ENCODE measurements at places on chromosomes 6 and 20.

GRCh38 chr6:55568808-55569439 is 10.1 kb downstream of the HMGCLL1 start:
- no peak for DNase-seq

DNA sequence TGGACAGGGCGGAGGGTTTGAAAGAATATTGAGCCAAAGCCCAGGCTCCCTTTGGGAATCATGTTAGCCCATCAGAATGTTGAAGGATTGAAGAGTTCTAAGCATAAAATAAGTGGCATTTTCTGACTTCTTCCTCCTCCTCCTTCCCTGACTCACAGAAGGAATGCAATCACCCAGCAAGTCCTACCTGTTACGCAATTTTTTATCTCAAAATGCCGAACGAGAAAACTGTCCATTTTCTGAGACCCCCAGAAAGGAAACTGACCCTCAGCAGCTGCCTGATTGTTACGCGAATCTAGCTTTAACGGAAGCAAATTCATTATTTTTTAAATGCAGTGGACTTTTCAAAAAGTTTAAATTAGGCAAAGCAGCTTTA is 4.7 kb upstream of the DNAJC5 start:
- DNase-seq: no peak

GRCh38 chr6:12246900-12247299 is 43.3 kb upstream of the EDN1 start:
- DNase-seq: no peak

GRCh38 chr6:24859608-24860200 is 61.0 kb upstream of the ARMH2 start:
- no peak for DNase-seq

GRCh38 chr20:31515072-31515774 is 981 bp downstream of the HM13 start:
- DNase-seq: no peak

DNA sequence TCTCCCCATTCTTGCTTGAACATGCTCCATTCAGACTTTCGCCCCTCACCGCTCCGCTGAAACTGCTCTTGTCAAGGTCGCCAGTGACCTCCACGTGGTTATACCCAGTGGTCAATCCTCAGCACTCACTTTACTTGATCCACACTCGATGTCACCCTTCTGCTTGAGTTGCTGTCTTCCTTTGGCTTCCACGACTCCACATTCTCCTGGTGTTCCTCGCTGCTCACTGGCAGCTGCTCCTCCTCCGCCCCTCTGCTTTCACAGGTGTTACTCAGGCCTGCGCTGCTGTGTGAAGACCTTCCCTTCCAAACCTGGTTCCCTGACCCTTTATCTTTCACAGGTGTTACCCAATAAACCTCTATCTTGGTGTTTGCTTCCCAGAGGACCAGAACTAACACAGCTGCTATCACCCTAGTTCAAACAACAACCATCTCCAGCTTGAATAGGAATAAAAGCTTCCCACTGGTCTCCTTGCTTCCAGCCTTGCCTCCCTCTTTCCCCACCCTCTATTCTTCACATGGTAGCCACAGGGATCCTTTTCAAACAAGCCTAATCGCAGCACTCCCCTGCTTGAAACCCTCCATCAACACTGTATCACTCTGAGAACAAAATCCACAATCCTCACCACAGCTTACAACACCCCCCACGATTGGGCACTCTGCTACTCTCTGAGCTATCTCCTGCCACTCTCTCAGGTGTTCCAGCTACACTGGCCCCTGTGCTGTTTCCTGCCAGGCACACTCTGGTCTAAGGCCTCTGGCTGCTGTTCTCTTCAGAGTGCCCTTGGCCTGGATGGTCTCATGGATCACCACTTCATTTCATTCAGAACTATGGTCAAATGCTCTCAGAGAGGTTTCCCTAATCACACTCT is 10.7 kb downstream of the PPIL1 start:
- DNase-seq: peak; percentile 15

GRCh38 chr6:141152951-141153350 is 979.8 kb upstream of the GJE1 start:
- no peak for DNase-seq

- no peak for DNase-seq
Measured at GRCh38 chr6:89685311-89685710, 46.8 kb upstream of the LYRM2 start.

DNA sequence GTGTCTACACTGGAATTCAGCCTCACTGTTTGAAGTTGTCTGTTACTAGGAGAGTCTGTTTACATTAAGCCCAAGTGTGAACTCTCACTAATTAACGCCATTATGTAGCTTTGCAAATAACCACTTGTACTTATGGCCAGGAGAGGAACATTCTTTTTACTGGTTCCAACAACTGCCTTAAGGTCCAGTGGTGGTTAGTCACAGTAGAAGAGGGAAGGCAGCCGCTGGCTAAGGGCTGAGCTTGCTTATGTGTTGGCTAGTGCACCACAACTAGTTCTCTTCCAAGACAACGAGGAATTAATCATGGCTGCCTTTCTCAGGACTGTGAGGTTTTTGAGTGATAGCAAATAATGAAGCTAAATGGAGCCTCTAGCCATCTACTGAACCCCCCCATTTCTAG is 14.9 kb upstream of the SLC22A23 start:
- no peak for DNase-seq

GRCh38 chr6:13412639-13413465 is 74.5 kb downstream of the GFOD1 start:
- DNase-seq: no peak

- no peak for DNase-seq
Measured at GRCh38 chr6:13515912-13516311, 28.5 kb upstream of the GFOD1 start.

GRCh38 chr6:41648921-41649320 is 10.7 kb downstream of the MDFI start:
- no peak for DNase-seq

- DNase-seq: no peak
Measured at GRCh38 chr6:20850686-20851416, 316.6 kb downstream of the CDKAL1 start.

DNA sequence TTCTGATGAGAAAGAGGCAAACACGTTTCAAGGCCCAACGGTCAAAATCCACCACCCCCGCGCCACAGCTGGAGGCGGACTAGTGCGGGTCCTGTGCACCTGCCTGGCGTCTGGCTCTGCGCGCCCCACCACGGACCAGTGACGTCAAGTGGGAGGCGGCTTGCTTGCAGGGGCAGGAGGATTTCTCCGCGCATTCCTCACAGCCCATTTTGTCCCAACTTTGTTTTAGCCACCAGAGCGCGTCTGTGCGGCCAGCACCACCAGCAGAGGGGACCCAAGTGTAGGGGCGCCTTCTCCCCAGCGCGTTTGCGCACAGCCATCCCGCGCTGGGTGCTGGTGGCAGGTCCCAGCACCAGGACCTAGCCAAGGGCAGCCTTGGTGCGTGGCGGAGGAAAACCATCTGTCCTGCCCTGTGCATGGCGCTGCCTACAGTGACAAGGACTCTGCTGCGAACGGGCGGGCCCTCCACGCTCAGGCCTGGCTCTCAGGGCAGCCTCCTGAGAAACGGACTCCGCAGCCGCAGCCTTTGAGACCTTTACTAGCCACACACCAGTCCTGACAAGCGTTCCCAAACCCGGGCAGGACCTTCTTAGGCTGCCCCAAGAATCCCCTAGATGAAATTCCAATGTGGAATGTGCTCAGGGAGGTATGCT is 194.8 kb upstream of the EXOC2 start:
- no peak for DNase-seq

DNA sequence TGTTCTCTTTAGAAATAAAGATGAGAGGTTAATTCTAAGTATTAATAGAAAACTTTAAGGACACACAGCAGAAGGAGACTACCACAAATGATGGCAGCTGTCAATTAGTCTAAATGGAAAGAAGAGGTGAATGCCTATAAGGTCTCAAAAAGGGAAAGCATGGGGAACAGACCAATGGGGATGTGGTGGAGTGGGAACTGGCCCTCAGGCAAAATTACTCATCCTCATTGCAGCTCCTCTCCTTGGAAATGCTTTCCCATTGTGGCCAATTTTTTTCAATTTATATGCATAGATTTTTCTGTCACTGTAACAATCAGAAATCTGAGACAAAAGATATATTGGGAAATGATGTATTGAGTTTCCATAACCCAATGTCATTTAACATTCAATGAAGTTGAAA is 222.9 kb upstream of the DEFB112 start:
- no peak for DNase-seq

GRCh38 chr6:162666246-162666645 is 61.3 kb downstream of the PRKN start:
- DNase-seq: no peak

GRCh38 chr20:18613553-18613952 is 25.7 kb downstream of the DTD1 start:
- DNase-seq: no peak

- no peak for DNase-seq
Measured at GRCh38 chr20:64083378-64083803, 807 bp downstream of the LKAAEAR1 start.

DNA sequence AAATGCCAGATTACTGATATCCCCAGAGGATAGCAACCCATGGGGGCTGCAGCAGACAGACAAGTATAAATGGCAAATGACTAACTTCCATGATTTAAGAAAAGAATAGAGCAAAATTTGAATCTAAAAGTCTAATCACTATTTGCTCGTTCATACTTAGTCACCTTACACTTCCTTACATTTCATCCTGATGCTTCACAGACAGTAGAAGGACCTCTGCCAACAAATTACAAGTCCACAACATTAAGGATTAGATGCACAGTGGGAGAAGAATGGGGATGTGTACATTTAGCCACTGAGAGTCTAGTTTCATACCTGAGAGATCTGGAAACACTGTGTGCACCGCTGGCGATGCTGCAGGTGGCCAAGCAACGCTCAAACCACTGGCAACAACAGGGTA is 72.4 kb downstream of the FYN start:
- no peak for DNase-seq

GRCh38 chr6:148177589-148178233 is 164.9 kb upstream of the SASH1 start:
- DNase-seq: peak; percentile 80

- DNase-seq: peak; percentile 79
Measured at GRCh38 chr20:50126662-50127061, 13.7 kb upstream of the UBE2V1 start.

DNA sequence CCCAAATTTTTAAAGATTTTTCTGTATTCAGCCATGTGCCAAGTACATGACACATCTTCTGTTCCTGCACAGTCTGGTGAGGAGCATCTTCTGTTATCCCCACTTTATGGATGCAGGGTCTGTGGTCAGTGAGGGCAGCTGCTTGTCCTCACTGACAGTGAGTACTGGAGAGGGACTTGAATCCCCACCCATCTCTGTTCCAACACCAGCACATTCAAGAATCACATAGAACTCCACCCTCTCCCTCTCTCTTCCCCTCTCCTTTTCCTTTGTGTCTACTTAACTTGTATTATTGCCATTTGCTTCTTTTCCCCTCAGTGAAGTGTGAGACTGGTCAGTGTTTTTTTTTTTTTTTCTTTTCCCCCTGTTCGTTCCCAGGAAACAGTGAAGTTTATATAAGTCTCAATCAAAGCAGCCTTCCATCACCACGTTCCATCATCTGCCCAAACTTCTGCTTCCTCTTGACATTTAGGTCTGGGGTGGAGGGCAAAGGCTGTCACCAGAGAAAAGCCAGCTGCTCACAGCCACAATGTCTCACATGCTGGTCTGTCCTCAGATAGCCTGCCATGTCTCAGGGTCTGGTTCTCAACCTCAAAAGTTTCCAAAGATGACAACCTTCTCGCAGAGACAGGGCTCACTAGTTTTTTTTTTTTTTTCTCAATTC is 110.0 kb upstream of the SSTR4 start:
- no peak for DNase-seq

- DNase-seq: peak; percentile 46
Measured at GRCh38 chr20:57392512-57393271, 1.5 kb downstream of the RBM38 start.

DNA sequence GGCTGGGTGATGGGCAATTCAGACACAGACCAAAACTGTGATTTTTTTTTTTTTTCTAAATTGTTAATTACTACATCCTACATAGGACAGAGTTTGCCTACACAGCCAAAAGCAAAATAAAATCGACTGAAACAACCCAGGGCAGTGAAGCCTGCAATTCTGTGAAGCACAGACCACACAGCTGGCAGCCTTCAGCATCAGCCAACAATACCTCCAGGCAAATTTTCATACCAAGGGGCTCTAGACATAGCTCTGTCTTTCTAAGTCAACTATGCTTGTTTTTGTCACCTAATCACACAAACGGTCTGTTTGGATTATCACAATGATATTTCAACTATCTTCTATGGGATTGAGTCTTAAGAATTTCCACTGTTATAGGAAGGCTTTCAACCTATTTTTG is 17.6 kb downstream of the RMND1 start:
- DNase-seq: no peak

GRCh38 chr20:10922506-10922905 is 248.7 kb upstream of the JAG1 start:
- DNase-seq: no peak

DNA sequence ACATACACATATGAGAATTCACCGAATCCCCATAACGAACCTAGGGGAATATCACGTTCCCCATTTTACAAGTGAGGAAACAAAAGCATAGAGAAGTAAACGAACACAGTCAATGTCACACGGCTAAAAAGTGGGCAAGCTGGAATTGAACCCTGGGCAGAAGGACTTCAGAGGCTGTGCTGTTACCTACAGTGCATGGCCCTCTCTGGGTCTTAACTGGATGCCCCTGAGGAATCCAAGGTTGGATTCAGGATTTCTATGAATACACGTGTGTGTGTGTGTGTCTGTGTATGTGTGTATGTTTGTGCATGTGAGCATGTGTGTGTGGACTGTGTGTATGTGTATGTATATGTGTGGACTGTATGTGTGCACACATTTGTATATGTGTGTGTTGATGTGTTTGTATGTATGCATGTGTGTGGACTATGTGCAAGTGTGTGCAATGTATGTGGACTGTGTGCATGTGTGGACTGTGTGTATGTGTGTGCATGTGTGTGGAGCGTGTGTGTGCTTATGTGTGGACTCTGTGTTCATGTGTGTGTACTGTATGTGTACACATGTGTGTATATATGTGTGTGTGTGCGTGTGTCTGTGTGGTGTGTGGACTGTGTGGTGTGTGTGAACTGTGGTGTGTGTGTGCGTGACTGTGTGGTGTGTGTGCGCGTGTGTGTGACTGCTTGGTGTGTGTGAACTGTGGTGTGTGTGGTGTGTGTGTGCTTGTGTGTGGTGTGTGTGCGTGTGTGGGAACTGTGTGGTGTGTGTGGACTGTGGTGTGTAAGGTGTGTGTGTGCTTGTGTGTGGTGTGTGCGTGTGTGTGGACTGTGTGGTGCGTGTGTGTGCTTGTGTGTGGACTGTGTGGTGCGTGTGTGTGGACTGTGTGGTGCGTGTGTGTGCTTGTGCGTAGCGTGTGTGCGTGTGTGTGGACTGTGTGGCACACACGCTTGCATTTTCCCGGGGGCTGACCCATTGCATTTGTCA is 49.0 kb downstream of the HNF4A start:
- DNase-seq: no peak

- no peak for DNase-seq
Measured at GRCh38 chr6:106804346-106805335, 169.9 kb downstream of the CD24 start.

Measured in adrenal gland (tissue), 19 donors.